ENCODE measurements at places on chromosomes 6 and 20.
A peak's percentile ranks its signal among the peaks of the same experiment; 100 is the strongest.

GRCh38 chr20:23399568-23400241, 21.6 kb downstream of the NAPB start:
- peak; percentile 88 for DNase-seq

DNA sequence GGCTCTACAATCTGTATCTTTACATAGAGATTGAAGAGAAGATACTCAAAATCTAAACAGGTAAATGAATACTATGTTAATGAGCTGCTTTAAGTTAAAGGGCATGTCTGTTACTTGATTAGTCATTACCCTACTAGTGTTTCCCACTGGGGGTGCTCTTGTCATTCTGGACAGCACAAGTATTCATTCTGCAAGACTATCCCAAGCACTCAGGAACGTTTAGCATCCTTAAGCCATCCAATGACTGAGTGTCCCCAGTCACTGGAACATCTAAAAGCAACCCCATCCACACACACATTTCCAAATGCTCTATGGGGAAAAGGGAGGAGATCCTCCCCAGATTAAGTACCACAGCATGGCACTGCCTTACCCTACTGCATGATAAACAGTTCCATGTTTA, 25.7 kb downstream of the EZR start:
- peak; percentile 48 for DNase-seq

DNA sequence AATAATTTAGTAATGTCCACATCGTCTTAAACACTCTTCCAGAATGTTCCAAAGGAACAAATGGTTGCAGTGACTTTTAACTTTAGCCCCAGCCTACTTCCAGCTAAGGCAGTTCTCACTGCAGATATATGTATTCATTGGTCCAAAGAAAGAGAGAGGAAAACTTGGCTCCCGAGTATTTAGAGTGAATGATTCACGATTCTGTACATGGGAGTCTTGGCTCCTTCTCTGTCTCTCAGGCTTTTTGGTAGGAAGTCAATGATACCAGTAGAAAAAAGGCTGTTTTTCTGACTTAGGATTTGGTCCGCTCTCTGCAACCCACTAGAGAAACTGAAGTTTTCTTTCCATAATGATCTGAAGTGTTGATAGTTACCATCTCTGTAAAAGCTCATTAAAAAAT, 38.6 kb downstream of the E2F3 start:
- no peak for DNase-seq

GRCh38 chr6:107083047-107083768, 32.1 kb downstream of the BEND3 start:
- DNase-seq: peak; percentile 73

DNA sequence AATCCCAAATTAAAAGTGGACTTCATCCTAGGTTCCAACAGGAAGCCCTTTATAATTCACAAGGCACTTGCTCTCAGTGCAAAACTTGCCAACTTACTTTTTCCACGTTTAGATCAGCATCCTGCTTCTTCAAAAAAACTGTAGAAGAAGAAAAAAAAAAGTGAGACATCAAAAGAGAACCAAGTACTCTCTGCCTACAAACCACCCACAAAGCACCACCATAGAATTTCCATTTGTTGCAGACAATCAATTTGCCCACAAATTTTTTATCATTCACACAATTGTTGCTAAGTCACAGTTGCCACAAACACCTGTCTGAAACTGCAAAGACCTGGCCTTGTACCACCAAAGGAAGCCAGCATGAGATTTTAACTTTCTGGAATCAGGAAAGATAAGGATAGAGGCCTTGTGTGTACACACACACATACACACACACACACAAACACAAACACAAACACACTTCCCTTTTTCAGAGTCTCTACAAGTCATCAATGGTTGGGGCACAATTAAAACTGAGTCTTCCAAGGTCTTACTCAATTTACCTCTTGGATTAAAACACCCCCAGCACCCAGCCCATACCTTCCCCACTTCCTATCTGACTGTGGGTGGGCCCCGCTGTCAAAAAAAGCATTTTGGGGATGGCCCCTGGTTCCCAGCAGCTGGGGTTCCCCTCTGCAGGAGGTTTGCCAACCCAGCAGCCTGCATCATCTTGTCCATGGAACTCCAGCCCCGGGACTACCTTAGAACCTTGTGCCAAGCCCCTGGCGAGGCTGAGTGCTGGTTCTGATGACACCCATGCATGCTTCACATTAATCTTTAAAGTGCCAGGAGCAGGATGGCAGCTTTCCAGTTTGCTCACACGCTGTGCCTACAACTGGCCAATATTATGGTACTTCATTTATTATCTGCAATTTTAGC, 26.5 kb downstream of the FYN start:
- DNase-seq: peak; percentile 71

DNA sequence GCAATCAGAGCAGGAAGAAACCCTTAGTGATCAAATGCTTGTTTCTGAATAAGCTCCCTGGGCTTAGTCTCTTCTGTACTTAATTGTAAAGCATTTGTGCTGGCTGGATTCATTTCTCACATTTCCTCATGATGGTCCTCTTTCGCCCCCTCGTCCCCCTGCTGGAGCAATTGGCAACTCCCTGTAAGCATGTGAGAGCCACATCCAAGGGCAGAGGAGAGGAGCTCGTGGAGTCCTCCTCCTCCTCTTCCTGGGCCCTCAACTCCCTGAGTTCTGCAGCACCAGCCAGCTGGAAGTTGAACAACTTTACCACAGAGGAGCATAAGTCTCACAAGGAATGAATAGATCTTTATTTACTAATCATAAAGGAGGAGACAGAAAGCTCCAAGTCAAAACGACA, 12.6 kb downstream of the ANKEF1 start:
- no peak for DNase-seq

DNA sequence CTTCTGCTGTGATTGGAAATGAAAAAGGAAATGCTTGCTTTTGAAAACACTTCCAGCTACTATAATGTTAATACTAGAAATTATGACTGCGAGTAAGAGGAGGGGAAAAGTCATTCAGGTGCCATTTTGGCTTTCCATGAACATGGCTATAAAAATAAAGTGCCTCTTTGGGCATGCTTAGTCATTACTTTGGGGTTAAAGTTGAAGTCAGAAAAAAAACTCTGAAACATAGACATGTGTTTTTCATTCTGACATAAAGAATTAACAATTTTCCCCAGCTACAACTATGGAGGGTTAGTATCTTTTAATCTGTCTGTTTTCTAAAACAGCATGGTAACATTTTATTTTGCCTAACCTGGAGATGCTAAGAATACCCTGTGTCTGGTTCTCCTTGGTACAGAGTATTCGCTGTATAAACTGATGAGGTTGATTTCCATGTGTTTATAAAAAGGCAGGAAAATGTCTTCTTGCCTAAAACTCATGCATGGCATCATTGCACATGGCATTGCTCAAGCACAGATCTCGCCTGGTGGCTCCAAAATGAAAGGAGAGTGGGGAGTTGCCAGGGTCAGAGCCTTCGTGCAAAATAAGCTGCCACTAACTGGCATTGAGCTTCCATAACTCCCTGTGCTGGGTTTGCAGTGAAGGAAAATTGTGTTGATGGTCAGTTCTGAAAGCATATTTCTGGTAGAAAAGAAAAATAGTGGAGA, 188.9 kb downstream of the KCNQ5 start:
- DNase-seq: no peak

DNA sequence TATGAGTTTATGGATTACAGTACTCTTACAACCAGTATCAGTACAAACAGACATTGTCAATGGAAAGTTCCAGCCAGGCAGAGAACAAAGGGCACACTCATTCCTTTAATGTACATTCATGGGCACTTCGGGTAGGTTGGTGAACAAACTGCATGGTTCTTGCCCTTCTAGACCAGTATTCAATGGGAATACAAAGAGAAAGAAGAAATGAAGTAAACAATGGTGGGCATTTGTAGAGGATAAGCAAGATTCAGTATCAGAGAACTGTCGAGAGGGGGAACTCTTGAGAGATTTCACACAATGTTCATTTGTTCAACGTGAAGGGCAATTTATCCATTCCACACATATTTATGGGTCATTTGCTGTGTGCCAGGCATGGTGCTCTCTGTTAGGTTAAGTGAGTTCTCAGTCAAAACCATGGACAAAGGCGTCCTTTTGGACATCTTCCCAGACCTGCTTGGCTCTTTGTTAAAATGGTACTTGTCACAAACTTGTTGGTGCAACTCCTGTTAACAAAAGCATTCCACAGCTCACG, 714.8 kb downstream of the DHX35 start:
- DNase-seq: no peak

DNA sequence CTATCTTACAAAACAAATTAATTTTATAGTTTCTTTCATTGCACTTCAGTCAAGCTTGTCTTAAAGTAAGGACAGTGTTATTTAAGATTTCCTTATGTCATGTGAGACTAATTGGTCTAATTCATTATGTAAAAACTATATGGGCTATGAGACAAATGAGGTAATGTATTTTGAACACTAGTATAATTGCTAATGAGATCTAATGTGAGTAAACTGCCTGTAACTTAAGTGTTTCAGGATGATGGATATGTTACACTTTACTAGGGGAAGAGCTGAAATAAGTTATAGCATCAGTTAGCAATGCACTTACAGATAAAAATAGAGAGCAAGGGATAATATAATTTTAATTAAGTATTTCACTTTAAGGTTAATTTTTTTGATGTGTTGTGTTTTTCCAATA, 386.3 kb upstream of the MAP3K7 start:
- no peak for DNase-seq

DNA sequence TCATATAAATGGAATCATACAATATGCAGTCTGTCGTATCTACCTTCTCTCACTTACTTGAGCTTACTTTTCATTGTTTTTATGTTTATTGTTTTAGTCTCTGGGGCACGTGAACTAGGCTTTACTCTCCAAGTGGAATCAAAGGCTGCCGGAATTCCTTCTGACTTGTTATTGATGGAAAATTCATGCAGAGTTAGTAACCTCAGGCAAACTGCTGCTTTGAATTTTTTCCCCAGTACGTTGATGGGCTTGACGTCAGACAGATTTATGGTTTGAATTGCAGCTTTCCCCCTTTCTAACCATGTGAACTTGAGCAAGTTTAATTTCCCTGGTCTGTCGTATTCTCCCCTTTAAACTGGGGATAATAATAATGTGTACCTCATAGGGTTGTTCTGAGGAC, 68.6 kb downstream of the ZDHHC14 start:
- DNase-seq: no peak

GRCh38 chr20:51418137-51418529, 124.4 kb downstream of the NFATC2 start:
- DNase-seq: no peak

- no peak for DNase-seq
These were observed 11.4 kb downstream of the ZC3H12D start for GRCh38 chr6:149473080-149474052.

DNA sequence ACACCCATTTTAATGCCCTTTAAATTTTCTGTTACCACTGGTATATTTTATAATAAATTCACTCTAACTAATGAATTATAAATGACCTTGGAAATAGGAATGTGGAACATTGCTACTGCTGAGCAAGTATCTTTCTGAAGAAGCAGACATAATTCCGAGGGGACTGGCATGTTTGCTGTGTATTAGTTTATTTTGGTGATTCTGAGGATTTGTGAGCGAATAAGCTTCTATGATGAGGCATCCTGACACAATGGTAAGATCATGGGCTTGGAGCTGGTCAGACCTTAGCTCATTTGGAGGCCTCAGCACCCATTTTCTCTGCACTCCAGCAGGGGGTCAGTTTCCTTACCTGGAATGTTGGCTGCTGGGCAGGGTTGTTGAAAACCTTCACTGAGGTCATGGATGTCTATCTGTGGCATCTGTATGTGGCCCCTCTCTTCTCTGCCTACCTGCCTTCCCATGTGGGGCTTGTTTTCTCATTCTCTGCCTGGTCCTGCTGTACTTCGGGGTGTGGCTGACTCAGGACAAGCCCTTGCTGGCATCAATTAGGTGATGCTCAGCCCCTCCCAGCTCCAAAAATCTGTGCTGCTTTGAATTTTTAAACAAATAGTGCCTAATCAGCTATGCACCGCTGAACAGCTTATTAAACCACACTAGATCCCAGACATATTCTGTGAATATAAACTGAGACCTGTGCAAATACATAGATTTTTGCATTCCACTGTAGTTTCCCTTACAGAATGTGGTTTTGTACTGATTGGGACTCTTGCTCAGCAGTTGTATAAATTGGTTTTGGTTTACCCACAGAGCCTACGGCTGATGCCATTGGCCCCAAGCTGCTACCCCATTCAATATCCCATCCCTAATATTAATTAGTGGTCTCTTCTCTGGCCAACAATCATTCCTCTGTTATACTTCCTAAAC, 10.7 kb downstream of the ARID1B start:
- DNase-seq: no peak

DNA sequence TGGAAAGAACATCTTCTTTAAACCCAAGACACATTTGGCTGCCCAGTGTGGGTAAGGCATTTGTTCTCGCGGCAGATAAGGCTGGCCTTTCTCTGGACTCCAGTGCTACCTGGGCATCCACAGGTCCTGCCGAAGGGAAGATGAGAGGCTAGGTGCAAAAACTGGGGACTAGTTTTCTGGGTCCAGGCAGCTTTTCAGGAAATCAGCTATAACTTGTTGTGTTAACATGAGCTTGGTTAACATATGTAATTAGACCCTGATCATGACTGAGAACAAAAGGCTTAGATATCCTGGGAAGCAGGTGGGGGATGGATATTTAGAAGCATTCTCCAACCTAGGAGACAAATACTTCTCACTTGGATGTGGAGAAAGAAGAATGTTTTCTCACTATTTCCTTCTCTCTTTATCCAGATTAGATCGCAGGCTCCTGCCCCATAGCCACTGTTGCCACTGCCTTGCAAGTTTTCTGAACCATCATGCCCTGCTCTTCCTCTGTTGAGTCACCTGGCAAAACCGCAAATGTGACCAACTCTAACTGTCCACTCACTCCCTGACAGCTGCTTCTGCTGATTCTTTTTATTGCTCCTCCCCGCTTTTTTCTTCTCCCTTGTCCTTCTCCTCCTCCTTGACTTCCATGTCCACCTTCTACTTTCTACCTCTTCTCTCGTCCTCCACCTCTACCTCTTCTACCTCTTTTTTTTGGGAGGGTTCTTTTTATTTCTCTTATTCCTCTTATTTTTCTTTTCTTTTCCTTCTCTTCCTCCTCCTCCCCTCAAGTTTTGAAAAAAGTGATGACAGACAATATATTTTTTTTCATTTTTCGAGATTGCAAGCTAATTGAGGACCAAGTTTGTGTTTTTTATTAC, 258.1 kb downstream of the UTRN start:
- peak; percentile 29 for DNase-seq

DNA sequence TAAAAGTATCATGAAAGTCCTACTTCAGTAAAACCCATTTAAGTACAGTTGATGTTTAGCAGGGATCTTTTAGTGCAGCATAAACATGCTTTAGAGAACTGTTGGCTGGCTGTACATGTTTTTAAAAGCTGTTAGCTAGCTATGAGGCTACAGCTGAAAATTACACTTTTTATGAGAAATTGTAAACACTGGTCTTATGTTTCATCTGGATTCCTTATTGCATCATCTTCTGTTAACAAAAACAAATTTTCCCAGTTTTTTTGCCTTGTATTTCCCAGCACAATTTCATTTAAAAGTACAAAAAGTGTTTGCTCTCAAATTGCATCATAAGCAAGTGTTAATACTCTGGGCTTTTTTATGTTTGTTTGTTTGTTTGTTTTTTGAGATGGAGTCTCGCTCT, 18.3 kb upstream of the HLA-E start:
- no peak for DNase-seq

DNA sequence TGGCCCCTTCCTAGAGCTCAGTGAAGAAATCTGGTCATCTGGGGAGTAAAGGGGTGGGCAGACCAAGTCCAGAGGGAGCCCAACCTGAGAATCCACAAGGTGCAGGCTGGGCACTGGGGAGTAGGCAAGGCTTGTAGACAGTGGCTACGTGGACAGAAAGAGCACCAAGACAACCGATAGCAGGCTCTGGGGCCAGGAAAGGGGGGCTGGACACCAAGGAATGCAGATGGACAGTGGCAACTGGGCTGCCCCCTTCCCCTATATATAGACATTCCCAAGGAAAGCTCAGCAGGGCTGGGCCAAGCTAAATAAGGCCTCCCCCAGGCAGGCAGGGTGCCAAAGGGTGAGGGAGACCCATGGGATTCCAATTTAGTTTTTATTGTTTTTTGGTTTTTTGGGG, 1.5 kb upstream of the TNNC2 start:
- DNase-seq: no peak

Data from activated CD4-positive, alpha-beta T cell treated with anti-CD3 and anti-CD28 coated beads, Interleukin-2, amount 50 U/mL, for 16 hours (primary cell).